GM12891 (cell line): ENCODE measurements at places on chromosomes 7 and 10.
A peak's percentile ranks its signal among the peaks of the same experiment; 100 is the strongest.

- DNase-seq: peak; percentile 36
Observed at GRCh38 chr7:43954524-43955228, 28.4 kb downstream of the UBE2D4 start.

- DNase-seq: no peak
Observed at GRCh38 chr10:53162856-53163255, 390.3 kb upstream of the MBL2 start.

DNA sequence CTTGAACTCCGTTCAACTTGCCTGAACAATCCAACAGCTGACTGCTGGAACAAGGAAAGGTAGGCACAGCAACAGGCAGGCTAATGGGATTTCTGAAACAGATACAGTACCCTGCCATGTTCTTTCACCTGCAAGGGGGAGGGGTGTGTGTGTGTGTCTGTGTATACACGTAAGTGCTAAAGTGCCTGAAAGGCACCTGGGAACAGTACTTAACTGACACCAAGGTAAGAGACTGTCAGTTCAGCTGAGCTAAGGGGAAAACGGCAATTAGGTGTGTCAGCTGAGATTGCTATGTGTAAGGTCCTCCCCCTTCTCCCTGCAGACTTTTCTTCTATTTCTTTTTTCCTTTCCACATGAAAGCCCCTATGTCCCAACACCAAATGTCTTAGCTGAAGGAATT, 27.0 kb downstream of the NAMPT start:
- no peak for DNase-seq

DNA sequence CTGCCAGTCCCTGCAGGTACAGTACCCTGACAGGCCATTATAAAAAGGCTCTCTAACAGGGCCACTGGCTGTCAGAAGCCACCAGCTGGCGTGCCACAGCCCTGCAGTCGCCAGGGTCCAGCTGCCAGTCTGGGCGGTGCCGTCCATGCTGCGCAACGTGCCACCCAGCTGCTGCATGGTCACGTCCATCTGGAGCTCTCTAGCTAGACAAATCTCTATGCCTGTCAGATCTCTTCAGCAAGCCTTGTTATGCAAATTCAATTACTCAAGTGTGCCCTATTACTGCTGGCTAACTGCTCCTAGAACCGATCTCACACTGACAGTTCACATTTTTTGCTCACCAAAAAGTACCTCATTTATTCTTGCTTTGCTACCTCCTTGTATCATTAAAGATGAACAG, 75.9 kb downstream of the HIBADH start:
- no peak for DNase-seq

DNA sequence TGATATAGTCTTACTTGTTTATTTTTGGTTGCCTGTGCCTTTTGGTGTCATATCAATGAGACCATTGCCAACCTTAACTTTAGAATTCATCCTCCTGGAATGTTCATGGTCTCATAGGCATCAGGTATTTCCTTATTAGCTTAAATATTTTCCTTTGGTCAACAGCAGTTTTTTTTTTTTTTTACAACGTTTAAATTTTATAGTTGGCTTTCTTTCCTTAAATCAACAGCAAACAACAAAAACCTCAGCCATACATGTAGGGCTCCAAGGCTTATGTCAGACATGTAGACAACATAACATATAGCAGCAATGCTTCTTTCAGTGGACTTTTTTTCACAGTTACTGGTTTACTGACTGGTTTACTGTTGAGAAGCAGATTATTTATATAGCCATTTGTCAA, 22.7 kb downstream of the ENTPD7 start:
- DNase-seq: no peak

- DNase-seq: no peak
Observed at GRCh38 chr10:53839440-53840039, 961.5 kb downstream of the PCDH15 start.

DNA sequence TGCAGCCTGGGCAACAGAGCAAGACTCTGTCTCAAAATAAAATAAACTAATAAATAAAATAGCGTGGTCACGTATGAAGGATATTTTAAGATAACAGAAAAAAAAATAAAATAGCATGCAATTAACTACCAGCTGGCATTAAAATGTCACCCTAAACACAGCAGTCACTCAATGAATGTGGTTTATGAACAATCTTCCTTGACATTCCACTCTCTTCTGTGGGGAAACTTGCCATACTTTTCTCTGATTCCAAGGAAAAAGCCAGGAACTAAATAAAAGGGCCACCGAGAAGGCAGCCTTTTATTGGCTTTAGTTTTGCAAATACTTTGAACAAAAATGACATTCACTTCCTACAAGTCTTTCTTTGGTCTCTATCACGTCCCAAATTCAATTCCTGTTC, 266.6 kb downstream of the PARD3 start:
- no peak for DNase-seq

- DNase-seq: no peak
Observed at GRCh38 chr7:116024826-116025809, 5.4 kb downstream of the TFEC start.

GRCh38 chr10:59868696-59869593, 37.4 kb downstream of the CCDC6 start:
- DNase-seq: no peak

GRCh38 chr7:5646846-5647245, 134.6 kb downstream of the RNF216 start:
- DNase-seq: no peak

DNA sequence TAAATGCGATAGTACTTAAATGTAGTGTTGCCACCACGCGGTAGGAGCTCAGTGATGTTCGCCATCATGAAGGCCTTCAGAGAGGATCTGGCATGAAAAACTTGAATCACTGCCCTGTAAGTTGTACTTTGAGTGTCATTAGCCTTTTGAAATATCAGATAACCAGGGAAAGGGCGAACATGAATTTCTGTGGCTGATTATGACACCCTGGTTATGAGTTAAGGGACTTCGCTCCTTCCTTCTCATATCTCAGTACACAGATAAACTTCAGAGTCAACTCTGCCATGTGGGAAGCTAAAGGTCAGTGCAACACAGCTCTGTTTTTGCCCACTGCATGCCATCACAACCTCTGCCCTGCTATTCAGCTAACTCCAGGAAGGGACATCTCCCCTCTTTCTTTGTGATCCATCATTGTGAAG, 8.9 kb upstream of the ACSL5 start:
- DNase-seq: no peak

GRCh38 chr7:100509231-100509630, 25.5 kb downstream of the NYAP1 start:
- no peak for DNase-seq

DNA sequence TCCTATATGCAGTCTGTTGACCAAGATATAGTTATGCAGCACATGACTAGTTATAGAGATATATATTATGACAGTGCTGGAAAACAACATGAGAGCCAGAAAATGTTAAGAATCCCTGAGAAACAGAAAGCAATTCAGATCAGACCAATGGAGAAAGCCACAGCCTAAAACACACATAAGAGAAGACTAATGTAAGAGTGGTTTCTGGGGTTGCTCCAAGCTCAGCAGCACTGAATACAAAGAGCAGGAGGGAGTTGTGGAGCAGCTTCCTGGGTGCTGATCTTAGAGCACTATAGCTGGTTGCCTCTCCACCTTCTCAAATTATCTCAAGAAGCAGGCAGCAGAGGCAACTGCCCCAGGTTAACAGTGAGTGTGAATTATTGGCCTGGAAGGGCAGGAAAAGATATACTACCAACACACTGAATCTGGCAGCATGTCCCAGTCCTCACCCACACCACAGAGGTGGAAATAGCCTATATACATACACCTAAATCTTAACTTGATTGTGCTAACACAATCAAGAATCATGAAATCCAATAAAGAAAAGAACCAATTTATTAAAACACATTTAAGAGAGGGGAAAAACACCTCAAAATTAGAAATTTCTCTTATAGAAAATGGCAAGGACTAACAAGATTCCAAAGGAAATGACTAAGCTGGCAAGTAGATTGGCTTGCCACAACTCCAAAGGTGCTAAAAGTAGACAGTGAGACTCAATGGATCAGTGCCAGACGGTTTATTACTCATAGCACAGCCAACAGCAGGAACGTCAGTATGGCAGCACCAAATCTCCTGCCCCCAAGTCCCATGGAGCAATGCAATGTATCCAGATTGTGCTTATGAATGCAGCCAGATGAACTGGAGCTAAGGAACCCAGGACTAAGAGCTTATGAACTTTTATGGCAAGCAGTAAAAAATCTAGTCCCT, 5.1 kb downstream of the PTTG1IP2 start:
- DNase-seq: no peak

GRCh38 chr10:112375721-112376395, 1.9 kb downstream of the ACSL5 start:
- peak; percentile 70 for DNase-seq

DNA sequence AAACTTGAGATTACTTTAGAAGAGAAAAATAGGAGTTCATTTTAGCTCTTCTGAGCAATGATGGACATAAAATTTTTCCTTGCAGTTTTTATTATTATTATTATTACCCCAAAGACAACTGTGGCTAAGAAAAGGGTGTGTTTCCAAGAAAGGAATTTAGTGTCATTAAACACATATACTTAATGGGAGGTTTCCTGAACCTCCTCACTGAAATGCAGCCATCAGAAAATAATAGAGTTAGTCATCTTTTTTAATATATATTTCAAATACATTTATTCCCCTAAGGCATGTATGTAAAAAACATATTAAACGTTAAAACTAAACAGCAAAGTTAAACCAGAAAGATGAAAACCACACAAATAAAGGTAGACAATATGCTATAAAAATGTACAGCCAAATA, 66.8 kb downstream of the CRPPA start:
- DNase-seq: no peak

DNA sequence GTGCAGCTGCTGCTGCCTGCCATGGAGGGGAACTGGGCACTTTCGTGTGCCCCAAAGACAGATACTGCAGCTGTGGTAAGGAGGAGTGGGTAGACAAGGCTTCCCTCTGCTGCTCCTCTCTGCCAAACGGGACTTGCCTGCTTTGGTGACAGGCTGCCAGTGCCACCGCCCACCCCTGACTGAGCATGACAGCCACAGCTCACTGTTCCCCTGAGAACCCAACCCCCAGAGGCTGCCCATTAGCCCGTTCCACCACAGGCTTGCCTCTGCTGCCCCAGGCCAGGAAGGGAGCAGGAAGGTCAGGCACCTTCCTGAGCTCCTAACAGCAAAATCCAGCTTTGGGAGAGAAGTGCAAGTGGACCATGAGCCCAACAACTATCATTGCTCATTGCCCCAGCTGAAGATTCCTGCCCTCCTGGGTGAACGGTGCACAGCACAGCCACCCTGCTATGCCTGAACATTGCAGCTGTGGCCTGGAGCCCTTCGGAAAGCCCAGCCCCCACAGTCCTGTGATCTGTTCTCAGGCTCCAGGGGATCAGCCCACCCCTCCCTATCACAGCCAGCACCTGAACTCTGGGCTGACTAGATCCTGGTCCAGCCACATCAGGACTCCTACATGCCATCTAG, 58.7 kb upstream of the ANTXRL start:
- DNase-seq: no peak

DNA sequence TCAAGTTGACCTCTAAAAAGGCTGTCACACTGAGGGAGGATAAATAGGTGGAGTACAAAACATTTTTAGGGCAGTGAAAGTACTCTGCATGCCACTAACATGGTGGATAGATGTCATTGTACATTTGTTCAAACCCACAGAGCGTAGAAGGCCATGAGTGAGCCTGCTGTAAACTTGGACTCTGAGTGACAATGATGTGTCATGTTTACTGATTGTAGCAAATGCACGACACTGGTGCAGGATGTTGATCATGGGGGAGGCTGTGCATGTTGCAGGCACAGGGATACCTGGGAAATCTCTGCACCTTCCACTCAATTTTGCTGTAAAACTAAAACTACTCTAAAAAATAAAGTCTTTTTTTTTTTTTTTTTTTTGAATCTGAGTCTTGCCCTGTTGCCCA, 52.5 kb upstream of the GRID1 start:
- DNase-seq: no peak

DNA sequence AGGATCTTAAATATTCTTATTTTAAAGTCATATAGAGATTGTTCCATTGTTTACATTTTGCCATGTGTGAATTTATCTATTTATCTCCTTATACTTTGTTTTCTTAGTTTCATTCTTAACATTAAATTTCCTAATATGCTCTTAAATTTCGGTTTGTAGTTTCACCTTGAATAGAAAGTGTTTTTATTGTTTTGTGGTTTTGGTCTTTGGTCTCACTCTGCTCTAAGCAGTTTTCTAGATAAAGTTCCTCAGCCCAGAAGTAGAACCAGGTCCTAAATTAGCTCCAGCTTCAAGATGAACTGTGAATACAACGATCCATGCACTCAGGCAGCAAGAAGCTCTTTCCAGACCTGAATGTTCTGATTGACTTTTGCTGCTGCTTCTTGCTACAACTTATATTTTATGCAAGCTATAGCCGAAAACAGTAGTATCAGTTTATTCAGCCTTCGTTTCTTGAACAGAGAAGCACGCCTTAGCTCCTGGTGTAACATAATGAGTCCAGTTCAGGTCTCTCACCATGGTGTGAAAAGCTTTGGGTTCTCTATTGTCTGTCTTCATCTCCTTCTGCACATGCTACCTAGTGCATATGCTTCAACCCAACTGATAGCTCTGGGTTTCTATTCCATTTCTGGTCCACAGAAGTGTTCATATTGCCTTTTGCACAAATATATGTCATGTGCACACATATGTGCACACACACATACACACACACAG, 95.3 kb downstream of the SEM1 start:
- no peak for DNase-seq

DNA sequence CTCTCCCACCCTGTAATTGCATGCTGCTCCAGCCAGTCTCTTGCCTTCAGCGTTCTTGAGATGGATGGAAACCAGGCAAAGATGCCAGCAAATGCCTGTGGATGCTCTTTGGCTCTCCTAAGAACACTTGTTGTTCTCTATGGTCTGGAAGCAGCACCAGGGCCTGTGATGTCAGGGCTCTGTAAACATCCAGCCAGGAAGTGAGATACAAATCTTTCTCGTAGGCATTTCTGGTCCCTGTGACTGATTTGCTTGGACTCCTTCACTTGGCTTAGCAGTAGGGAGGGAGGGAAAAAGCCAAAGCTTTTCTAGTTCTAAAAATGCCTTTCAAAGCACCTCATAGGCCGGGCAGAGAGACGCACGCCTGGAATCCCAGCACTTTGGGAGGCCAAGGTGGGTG, 201.3 kb downstream of the REEP3 start:
- no peak for DNase-seq

DNA sequence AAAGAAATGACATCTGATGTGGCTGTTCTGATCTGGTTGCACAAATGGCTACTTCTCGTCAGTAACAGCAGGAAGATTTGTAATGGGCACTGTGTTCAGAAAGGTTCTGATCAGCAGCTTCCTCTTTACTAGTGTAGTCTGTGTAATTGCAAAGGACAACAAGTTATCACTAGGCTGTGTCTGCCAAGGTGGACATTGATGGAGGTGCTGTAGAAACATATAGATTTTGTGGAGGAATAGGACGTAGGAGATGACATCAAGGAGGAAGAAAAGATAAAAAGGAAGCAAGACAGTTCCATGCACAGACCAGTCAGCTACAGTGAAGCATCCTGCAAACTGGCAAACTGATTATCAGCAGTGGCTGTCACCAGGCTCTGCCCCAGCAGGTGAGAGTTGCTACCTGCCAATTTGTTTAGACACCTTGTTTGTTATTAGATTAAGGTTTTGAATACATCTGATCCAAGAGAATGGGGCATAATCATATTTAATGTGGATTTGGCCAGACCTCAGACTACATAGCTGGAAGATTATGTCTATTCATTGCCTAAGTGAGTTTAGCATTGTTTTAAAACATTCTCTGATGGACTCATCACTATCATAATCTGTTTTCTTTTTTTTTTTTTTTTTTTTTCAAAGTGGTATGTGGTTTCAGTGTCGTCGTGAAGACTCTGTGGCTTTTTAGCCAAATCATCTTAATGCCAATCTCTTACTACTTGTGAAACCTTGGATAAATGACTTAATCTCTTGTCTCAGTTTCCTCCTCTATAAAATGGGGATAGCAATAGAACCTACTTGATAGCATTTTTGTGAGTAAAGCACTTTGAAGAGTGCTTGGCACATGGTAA, 417.9 kb upstream of the LRGUK start:
- no peak for DNase-seq
